Stimulated activated CD4-positive, alpha-beta T cell treated with anti-CD3 and anti-CD28 coated beads, TNF-alpha, amount 100 ng/mL, for 48 hours (primary cell): ENCODE measurements at places on chromosomes 12 and 14.

DNA sequence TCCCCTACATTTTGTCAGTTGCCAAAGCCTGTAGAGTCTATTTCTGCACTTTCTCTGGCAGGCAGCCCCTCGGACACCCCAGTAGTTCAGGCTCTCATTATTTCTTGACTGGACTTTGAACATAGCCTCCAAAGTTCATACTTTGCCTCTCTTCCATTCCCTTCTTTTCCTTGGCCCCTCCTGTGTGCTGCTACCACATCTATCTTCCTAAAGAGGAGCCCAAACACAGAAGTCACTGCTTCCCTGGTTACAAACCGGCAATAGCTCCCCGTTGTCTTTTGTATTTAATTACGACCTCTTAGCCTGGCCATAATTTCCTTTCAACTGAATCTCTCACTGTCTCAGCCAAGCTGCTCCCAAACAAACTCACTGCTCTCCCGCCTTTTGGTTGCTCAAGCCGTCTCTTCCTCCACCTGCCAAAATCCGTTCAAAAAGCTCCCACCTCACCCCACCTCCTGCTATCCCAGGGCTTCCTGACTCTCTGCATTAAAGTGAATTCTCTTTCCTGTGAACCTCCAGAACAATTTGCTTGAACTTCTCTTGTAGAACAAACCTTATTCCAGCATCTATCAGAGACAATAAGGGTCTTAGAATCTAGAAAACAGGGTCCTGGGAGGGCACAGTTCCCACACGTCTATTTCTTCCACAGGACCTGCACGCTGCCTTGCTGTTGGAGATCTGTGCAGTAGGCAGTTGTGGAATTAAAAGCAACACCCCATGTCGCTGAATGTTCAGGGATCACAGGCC is 46.9 kb downstream of the PRMT8 start:
- no peak for DNase-seq

GRCh38 chr14:28482251-28483040 is 284.1 kb upstream of the FOXG1 start:
- DNase-seq: no peak

GRCh38 chr12:17618831-17619230 is 471.2 kb downstream of the RERGL start:
- DNase-seq: no peak

DNA sequence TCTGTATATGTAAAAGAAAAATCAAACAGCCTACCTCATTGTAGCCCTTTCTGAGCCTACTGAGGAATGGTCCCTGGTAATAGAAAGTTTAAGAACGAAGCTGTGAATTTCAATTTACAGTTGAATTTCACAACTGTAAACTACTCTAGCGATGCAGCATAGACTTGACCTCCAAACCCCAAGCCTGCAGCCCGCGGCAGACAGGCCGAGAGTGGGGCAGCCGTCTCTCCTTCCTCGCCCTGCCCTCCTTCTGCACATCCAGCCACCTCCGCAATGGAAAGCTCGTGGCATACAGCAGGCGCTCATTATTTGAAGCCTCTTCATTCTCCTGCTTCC is 15.3 kb downstream of the RNASE2 start:
- DNase-seq: no peak

DNA sequence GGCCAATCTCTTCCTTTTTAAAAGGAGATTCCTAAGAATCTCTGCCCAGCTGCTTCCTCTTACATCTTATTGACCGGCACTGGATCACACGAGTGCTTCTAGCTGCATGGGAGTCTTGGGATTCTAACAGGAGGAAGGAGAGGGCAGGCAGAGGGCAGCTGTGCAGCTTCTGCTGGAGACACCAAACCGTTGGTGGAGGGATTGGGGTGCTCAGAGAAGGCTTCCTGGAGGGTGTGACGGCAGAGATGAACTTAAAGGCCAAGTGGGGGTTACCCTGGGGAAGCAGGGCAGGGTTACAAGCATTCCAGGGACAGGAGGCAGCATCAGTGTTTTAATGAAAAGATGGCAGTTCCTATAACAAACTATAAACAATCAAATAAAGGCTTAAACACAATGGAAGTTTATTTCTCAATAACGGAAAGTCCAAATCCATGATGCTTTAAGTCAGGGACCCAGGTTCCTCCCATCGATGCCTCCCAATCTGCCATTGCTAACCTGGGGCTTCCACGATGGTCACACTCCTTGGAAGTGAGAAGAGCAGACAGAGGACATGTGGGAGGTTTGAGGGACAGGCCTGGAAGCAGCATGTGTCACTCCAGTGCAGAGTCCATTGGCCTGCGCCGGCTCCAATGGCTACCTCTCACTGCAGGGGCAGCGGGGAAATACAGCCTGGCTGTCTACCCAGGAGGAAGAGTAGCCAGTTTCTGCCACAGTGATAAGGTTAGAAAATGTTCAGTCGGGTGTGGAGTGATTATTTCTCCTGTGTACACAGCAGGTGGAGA is 53.1 kb upstream of the DDX11 start:
- no peak for DNase-seq

DNA sequence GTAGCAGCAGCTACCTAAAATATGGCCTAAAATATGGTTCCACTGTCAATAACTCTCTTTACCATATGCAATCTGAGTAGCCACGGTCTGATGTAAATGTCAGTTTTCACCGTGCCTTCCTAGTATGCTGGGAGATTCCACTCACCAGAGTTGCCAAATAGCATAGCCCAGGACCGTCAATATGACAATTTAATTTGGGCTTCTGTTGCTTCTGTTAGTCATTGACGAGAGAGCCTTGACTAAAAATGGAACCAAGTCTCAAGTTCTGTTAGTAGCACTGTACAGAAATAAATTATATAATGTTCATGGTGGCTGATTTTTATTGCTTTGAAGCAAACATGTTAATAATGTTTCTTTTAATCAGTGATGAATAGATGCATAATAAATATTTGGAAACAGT is 348.4 kb downstream of the BCAT1 start:
- DNase-seq: no peak

- peak; percentile 9 for DNase-seq
Observed at GRCh38 chr14:53539489-53540126, 386.5 kb upstream of the DDHD1 start.

DNA sequence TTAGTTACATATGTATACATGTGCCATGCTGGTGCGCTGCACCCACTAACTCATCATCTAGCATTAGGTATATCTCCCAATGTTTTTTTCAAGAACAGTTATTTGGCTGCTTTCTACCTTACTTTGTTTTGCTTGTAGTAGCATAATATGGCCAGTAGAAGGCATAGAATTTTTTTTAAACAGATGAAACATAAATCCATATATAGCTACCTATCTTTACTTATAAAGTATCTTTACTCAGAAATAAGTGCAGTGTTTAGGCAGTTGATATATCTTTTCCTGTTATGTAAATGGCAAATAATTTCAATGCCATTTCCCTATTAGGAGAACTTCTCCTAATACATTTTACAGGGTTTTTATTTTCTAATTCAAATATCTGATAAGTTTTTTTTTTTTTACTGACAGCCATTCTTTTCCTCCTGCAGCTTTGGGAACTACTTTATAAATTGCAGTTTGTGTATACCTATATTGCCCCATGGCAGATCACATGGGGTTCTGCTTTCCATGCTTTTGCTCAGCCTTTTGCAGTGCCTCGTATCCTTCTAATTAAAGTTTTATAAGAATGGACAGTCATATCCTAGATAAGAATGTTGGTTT is 143.1 kb downstream of the PCNX1 start:
- DNase-seq: no peak

GRCh38 chr12:52633383-52633782 is 15.0 kb upstream of the KRT73 start:
- DNase-seq: no peak

- DNase-seq: no peak
Observed at GRCh38 chr14:100442036-100442435, 118.9 kb downstream of the SLC25A47 start.

DNA sequence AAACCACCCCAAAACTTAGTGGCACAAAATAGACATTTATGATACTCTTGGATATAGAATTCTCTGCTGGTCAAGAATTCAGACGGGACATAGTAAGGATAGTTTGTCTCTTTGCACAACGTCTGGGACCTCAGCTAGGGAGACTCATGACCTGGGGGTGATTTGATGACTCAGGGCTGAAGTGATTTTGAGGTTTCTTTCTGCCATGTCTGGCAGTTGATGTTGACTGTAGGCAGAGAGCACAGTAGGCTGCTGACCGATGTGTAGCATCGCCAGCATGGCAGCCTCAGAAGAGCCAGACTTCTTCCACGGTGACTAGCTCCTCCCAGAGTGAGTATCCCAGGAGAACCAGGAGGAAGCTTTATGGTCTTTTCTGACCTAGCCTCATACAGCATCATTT is 88.9 kb upstream of the FRMD6 start:
- no peak for DNase-seq

- DNase-seq: no peak
Observed at GRCh38 chr12:51449580-51450246, 25.1 kb downstream of the SLC4A8 start.

GRCh38 chr14:103628684-103629502 is at the start of gene KLC1:
TSS of gene KLC1 (plus strand) at chr14:103629211. CDS start at chr14:103654565, 25,354 bp downstream.
- peak; percentile 69 for DNase-seq

- no peak for DNase-seq
Observed at GRCh38 chr14:44041700-44042099, 465.4 kb downstream of the FSCB start.

DNA sequence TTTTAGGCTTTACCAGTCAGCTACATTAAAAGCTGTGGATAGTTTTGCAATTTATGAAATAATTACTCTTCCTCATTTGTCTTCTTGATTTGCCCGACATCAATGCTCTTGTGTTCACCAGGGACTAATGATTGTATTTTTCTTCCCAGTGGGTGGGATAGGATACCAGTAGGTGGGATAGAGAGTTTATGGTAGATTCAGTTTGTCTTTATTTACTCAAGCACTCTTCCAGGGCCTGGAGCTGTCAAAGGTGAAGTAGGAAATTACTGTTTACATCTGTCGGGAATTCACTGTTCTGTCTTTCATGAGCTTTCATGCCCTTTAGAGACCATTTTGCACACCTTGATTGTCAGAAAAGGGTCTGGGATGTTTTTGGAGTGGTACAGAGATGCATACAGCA is 36.6 kb downstream of the ETV6 start:
- DNase-seq: no peak

DNA sequence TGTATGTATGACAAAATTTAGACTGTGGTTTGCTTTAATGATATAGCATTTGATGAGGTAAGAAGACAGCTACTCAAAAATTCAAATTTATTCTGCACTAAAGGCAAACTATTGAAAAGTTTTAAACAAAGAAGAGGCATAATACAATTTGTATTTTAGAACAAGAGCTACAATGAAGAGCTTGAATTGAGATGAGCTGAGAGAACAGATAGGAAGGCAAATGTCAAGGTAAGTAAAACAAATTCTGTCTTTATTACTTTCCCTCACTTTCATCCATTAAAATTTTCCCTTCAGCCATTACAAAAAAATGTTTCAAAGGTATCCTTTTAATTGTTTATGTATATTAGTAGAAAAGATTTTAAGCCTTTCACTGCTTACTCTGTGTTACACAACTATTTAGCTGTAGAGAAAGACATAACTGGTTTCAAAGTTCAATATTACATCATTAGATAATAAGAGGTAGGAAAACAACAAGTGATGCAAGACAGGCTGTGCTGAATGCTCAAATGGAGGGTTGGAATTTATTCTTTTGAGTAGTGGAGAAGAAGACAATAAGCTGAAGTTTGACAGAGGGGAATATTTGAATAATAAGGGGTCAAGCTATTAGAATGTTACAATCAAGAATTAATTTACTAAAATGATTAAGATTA is 1334.1 kb downstream of the FSCB start:
- no peak for DNase-seq

DNA sequence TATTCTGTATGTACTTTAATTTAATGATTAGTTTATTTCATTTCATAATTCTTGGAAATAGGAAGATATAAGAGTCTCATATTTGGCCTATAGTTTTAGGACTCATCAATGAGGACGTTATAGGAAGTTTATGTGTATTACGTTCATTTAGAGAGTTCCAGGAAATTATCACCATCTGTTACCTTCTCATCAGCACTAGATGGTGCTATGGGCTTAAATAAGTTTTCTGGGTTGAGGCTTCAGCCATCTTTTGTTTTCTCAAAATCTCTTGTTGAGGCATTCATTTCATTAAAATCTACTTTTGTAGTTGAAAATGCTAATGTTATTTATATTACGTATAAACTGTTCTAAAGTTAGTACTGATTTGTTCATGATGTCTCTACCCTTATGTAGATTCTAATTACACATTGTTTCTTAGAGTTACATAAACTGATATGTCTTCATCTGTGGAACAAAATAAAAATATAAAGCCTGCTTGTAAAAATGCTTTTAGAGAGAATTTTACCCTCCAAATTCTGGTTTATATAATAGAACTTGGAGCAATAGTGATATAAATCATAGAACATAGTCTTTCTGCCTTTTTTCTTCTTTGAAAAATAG is 89.2 kb downstream of the CFAP54 start:
- DNase-seq: no peak

- no peak for DNase-seq
Observed at GRCh38 chr12:54370171-54370730, 6.0 kb upstream of the GPR84 start.

- no peak for DNase-seq
Observed at GRCh38 chr12:41701943-41702601, 442.6 kb downstream of the GXYLT1 start.

DNA sequence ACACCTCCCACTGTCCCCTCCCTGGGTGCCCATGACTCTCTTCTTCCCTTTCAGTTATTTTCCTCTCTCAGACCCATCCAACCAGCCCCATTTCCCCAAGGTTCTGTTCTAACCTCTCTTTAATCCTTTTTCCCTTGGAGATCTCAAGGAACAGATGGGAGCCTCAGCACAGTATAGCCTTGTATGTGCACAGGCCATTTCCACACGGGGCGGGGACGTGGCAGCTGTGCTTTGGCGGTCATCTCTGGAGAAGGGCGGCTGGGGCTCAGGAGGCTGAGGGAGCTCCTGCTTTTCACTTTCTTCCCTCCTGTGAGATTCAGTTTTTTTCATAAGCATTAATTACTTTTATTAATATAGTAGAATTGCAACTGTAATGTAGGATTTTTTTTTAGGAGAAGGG is 212.2 kb downstream of the ZFP36L1 start:
- no peak for DNase-seq

GRCh38 chr14:72822946-72823611 is 70.8 kb downstream of the DPF3 start:
- no peak for DNase-seq

- no peak for DNase-seq
Observed at GRCh38 chr12:69106482-69107118, 132.8 kb upstream of the CPSF6 start.

- no peak for DNase-seq
Observed at GRCh38 chr14:34711169-34711568, 3.2 kb downstream of the CFL2 start.

- DNase-seq: no peak
Observed at GRCh38 chr12:85632390-85632789, 203.8 kb downstream of the RASSF9 start.

DNA sequence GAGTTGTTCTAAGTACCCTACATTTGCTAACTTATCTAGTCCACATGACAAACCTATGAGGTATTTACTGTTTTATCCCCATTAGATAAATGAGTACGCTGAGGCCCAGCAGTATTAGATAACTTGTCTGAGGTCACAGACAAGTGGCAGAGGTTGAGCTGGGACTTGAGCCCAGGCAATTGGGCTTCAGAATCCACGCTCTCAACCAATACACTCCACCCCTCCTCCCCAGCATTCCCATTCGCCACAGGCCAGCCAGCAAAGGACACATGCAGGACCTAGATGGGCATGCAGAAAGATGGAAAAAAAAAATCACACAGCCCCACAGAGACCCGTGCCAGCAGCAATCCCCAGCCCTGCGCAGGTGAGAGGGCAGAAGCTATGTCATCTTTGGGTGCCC is 12.4 kb downstream of the HDAC7 start:
- no peak for DNase-seq
